RPMI7951 (cell line): ENCODE measurements at places on chromosomes 12 and 14. TPM values are rescaled to one million over a fixed set of nuclear protein-coding genes. Genes with fewer than 3 reads are reported as not detected.
A peak's percentile ranks its signal among the peaks of the same experiment; 100 is the strongest.

The CMA1 gene
- total RNA-seq = not detected in 2 replicates

The FAM186B gene
- 0.29 TPM in 1 of 2 replicates, not detected in the other for total RNA-seq

The MARCHF9 gene
- total RNA-seq = 3.0 and 4.2 TPM in 2 replicates

The RILPL1 gene
- 4.8 and 10.3 TPM in 2 replicates for total RNA-seq

The CPNE6 gene
- not detected in 2 replicates for total RNA-seq

The MANSC1 gene
- 3.3 and 8.5 TPM in 2 replicates for total RNA-seq

The KSR2 gene
- total RNA-seq = 0.24 and 0.98 TPM in 2 replicates

- peak; percentile 25 for DNase-seq
Observed at GRCh38 chr14:77498120-77498979, at the start of gene ISM2. Gene ISM2 (minus strand): TSS chr14:77498816. CDS start chr14:77498793, 23 bp downstream.

DNA sequence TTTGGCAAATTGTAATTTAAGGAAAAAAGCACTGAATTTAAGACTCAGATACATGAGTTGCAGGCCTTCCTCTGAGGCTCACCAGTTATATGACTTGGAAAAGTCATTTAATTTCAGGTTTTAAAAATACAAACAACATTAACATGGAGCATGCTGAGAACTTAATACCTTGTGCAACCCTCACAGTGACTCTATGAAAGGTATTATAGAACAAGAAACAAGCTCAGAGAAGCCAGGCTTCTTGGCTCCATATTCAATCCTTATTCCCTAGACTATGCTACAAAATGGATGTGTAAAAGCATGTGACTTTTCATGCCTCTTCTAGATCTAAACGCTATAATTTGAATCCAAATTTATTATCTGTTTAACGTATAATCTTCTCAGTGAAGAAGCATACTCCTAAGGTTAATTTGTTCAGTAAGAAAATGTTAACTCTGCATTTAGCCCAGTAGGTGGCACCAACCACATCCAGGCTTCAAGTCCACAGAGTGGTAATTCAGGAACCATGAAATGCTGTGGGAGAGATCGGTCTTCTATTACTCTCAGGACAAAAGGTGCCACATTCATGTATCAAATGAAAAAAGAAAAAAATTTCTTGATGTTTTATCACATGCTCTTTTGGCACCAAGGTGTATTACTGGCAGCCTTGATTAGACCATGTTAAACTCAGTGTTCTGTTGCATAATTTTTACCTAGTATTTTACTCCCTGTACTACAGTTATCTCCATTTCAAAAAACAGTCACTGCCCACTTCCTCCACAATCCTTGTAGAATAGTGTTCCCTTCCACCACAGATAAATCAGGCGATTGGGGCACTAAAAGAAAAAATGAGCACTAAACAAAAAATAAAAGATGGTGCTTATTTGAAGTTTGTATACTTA is 9.3 kb downstream of the CCDC196 start:
- peak; percentile 61 for DNase-seq

- DNase-seq = no peak
Observed at GRCh38 chr12:113996026-113996425, 29.9 kb upstream of the RBM19 start.

GRCh38 chr12:6548556-6548955 is 7.3 kb downstream of the IFFO1 start:
- no peak for DNase-seq

DNA sequence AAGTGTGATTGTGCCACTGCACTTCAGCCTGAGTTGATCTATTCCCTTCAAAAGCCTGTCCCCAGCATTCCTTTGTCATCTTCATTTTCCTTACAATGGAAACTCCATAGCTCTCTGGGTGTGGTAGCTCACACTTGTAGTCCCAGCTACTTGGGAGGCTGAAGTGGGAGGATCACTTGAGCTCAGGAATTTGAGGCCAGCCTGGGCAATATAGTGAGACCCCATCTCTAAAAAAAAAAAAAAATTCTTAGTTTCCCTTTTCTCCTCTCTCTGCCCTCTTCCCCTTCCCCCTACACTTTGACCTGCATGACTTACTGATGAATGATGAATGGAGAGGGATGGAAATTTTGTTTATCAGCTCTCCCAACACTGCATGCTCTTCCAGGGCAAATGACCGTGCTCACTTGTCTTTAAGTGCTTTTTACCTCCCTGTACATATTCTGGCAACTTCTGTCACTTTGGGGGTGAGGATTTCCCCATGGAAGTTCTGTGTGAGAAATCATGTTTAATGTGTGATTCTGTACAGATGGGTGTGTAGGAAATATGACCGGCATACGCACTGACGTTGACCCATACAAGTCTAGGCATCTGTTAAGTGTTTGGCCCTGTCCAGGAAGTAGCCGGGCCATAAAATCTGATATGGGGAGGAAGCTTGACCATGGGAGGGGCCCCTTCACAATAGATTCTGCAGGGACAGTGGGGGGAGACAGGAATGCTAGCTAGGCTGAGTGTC is 65.4 kb downstream of the ZFP36L1 start:
- no peak for DNase-seq

GRCh38 chr14:100764471-100765115 is 37.9 kb downstream of the DLK1 start:
- DNase-seq = no peak
